ENCODE measurements at places on chromosomes 1 and 21. TPM values are rescaled to one million over a fixed set of nuclear protein-coding genes. Genes with fewer than 3 reads are reported as not detected.

OR6N1 gene
- not detected for total RNA-seq

POGK gene
- 29.0 TPM for total RNA-seq

CRTC2 gene
- total RNA-seq = 3.9 TPM

PHACTR4 gene
- total RNA-seq = 3.9 TPM

NOS1AP gene
- 0.89 TPM for total RNA-seq

ROR1 gene
- 9.1 TPM for total RNA-seq

Data from smooth muscle cell of the umbilical artery (primary cell).